ENCODE measurements at places on chromosomes 7 and 10. TPM values are rescaled to one million over a fixed set of nuclear protein-coding genes. Genes with fewer than 3 reads are reported as not detected.

Gene DNAJB12
- 22.8 TPM for total RNA-seq

Gene FBXL15
- total RNA-seq: 9.0 TPM

Gene TCAF2
- total RNA-seq: 6.5 TPM

Gene TMEM213
- not detected for total RNA-seq

Gene PRSS37
- not detected for total RNA-seq

Gene BCL7B
- 14.7 TPM for total RNA-seq

Gene COL28A1
- under 0.01 TPM for total RNA-seq

Gene PIP
- total RNA-seq: 0.38 TPM

Gene OR2A5
- total RNA-seq: not detected

Gene NSMCE4A
- total RNA-seq: 12.7 TPM

Gene FBXO24
- 0.28 TPM for total RNA-seq

Gene PTER
- 11.3 TPM for total RNA-seq

Gene MSMB
- not detected for total RNA-seq

Gene PKD1L1
- 0.28 TPM for total RNA-seq

Gene MAT1A
- total RNA-seq: not detected

Gene GNGT1
- not detected for total RNA-seq

Gene MAGI2
- 3.3 TPM for total RNA-seq

Gene TACC2
- total RNA-seq: 3.6 TPM

Gene CACNA2D1
- 263 TPM for total RNA-seq

Gene NPC1L1
- under 0.01 TPM for total RNA-seq

Gene NOS3
- 5.8 TPM for total RNA-seq

Gene WDR37
- 10.4 TPM for total RNA-seq

Gene TMEM178B
- total RNA-seq: 2.3 TPM

Gene GLCCI1
- 2.9 TPM for total RNA-seq

Gene AZGP1
- total RNA-seq: not detected

Gene LRIT1
- not detected for total RNA-seq

Gene XRCC2
- 1.1 TPM for total RNA-seq

Gene FAM20C
- 43.3 TPM for total RNA-seq

Gene CDC14C
- total RNA-seq: not detected

Gene PKD2L1
- total RNA-seq: not detected

Gene EMX2
- total RNA-seq: under 0.01 TPM

Gene NEUROD6
- not detected for total RNA-seq

Gene LIPJ
- not detected for total RNA-seq

Gene STEAP1
- 32.2 TPM for total RNA-seq

Gene PILRA
- under 0.01 TPM for total RNA-seq

Gene BAG3
- total RNA-seq: 9.0 TPM

Gene UNCX
- total RNA-seq: not detected

Gene CYP2C19
- not detected for total RNA-seq

Gene TYSND1
- 7.9 TPM for total RNA-seq
